ENCODE measurements at places on chromosomes 2 and 18. TPM values are rescaled to one million over a fixed set of nuclear protein-coding genes. Genes with fewer than 3 reads are reported as not detected.

The TMEM169 gene
- 2.7 TPM for total RNA-seq

The C2orf15 gene
- total RNA-seq, result 1.1 TPM

The CTAGE1 gene
- total RNA-seq, result not detected

GRCh38 chr2:201128933-201129505, 13.1 kb downstream of the CFLAR start:
- DNase-seq, result no peak
- H3K36me3 ChIP-seq, result peaks cover 7% of the 10 kb centered on the region
- H3K4me3 ChIP-seq, result peak overlapping the region; percentile 88
- peaks cover 36% of the 10 kb centered on the region for H3K4me1 ChIP-seq
- peak overlapping the region; percentile 99 for H3K27ac ChIP-seq

DNA sequence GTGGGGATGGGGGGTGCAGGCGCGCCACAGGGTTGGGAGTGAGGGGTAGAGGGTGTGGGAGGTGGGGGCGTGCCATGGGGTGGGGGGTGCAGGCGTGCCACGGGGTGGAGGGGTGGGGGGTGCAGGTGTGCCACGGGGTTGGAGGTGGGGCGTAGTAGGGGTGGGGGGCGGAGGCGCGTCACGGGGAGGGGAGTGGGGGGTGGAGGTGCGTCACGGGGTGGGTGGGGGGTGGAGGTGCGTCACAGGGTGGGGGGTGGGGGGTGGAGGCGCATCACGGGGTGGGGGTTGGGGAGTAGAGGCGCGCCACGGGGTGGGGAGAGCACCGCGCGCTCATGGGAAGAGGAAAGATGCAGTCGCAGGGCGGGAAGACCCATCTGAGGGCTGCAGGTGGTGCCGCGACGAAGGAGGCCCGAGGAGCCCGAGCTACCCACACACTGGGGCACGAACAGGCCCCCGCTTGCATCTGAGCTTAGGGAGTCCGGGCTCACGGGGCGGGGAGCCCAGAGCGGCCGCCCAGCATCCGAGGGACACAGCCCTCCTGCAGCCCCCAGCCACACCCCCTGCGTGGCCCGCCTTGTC, 37.5 kb downstream of the SNED1 start:
- H3K36me3 ChIP-seq, result no peaks in the 10 kb centered on the region
- no peaks in the 10 kb centered on the region for H3K27me3 ChIP-seq
- no peak for DNase-seq
- H3K4me1 ChIP-seq, result peaks cover 39% of the 10 kb centered on the region
- H3K27ac ChIP-seq, result no peak overlapping the region
